ENCODE measurements at places on chromosomes 11 and 22.

- DNase-seq = no peak
These were observed 3.6 kb downstream of the CDKN1C start for GRCh38 chr11:2881981-2882375.

GRCh38 chr22:36149441-36149840, 11.1 kb downstream of the APOL3 start:
- no peak for DNase-seq

DNA sequence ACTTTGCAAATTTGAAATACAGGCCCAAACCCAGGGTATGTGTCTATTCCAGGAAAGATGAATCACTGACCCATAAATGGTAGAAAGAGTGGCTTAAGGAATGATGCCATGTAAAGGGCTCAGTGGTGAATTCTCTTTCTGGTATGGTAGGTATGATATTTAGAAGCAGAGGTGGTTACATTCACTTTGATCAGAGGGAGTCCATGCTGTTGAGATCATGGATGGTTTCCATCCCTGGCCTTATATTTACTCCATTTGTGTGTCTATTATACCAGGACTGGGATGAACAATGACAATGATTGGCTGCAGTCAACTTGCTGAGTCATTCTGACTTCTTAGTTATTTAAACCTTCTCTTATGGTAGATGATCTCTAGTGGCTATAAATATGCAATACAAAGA, 419.8 kb upstream of the LRRC4C start:
- DNase-seq = no peak

DNA sequence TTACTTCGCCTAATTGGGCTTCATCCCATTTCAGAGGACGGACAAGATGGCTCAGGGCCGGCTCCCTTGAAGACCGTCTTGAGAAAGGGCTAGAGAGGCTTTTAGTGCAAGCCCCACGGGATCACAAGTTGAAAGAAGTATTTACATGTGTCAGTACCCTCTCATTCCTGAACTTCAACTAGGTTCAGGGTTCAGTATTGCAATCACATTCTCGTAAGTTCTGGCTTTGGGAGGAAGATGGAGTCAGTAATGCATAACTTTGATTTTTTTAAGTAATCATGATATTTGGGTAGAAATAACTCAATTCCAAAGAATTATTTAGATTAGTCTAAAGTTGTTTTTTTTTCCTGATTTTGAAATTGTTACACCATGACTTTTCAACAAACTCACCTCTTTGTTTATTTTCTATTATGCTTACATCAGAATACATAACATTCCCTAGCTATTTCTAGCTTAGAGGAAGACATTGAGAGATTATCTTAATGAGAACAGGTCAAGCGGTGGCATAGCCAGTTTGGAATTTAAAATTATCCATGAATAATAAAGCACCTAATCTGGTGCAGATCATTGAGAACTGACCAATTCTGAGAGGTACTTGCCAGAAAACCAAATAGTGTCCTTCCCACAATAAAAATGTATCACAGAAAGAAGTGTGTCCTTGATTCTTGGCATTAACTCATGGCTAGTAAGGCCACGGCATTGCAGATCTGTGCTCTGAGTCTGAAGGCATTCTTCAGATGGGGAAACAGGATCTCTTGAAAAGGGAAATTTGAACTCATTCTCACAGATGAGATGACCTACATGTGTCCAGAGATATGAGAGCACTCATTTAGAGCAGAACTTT, 92.1 kb upstream of the BLID start:
- no peak for DNase-seq

GRCh38 chr11:64719406-64719805, 3.6 kb downstream of the NRXN2 start:
- no peak for DNase-seq

DNA sequence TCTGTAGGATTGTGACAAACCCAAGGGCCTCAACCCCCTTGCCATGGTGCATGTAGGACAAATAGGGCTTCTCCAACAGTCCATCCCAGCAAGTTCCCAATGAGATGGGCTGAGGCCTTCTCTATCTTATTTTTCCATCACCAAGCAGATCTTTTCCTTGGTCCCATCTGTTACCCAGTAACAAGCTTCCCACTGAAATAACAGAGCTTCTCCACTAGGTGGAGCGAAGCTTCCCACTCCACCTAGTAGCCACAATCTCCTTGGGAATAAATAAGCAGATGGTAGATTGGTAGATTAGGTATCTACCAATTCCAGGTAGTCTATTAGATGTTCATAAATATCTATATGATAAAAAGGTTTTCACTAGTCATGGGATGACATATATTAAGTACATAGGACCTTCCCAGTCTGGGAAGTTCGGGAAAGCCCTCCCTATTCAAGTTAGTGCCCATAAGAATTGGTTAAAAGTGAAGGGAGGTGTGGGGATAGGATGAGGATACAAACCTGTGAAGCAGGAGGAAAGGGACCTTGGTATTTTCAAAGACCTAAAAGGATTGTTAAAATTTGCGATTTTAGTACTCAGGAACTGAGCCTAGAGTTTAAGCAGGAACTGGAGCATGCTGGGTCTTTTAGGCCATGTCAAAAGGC, 5.9 kb upstream of the OR52L1 start:
- DNase-seq = peak; percentile 7

All from SK-N-DZ (cell line).